NCI-H526 treated with DMSO at 0.1 percent for 48 hours (cell line): ENCODE measurements at places on chromosomes 12 and 14.
A peak's percentile ranks its signal among the peaks of the same experiment; 100 is the strongest.

GRCh38 chr12:126483145-126484068, 1418.2 kb downstream of the AACS start:
- no peak for DNase-seq

DNA sequence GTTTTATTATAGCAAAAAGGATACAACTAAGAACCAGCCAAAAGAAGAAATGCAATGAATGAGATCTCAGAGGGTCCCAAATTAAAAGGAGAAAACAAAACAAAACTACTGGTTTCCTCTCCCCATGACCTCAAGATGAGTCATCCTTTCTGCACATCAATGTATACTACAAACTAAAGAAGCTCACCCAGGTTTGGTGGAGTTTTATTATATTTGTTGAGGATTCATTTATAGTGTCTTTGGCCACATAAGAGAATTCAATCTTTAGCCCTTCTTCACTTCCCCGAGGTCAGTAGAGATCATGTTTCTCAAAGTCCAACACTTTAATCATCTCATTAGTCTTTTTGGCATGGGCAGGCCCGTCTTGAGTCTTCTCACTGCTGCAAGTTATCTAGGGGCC, 210.6 kb downstream of the SLC6A15 start:
- DNase-seq, result no peak

DNA sequence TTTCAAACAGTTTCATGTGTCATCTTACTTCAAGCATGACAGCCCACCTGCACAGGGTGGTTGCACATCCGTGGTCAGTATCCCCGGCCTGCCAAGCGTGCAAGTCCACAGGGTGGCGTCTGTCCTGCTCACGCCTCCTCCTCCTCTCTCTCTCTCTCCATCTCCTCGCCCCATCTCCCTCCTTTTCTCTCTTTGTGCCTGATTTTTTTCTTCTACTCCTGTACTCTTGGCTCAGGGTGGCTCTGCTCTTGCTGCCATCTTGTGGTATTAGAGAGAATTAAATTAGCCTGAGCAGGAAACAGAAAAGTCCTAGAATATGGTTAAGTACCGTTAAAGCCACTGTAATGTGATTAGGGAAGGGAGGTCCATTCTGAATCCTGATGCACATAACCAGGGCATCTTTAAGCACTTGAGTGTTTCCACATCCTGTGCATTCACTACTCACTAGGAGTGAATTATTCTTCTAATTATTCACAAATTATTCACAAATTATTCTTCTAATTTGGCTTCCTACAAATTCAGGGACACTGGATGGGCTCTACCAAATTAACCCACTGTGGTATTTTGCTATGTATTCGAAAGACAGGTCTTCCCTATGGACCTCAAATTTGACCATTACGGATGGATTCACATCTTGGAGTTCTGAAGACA, 25.5 kb upstream of the DTX1 start:
- DNase-seq, result peak; percentile 32

DNA sequence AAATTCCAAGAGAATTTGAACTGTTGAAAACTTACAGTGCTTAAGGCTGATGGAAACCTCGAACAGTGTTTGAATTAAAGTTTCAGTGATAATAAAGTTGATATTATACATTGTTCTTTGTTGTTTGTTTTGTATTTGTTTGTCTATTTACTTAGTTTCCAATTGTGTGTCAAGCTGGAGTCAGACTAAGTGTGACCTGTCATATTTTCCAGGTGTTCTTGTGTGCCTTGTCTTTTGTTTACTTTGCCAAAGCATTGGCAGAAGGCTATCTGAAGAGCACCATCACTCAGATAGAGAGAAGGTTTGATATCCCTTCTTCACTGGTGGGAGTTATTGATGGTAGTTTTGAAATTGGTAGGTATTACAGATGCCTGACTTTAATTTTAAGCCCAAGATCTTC, 6.0 kb downstream of the SLCO1C1 start:
- no peak for DNase-seq

GRCh38 chr12:23860019-23860418, 89.5 kb downstream of the SOX5 start:
- DNase-seq, result no peak

GRCh38 chr12:22117563-22118237, 71.7 kb downstream of the CMAS start:
- DNase-seq, result no peak

- no peak for DNase-seq
These were observed 24.6 kb downstream of the NIN start for GRCh38 chr14:50806241-50806933.

GRCh38 chr12:57603815-57604453, 690 bp upstream of the DTX3 start:
- no peak for DNase-seq

GRCh38 chr12:104469523-104469922, 12.8 kb downstream of the CHST11 start:
- no peak for DNase-seq

DNA sequence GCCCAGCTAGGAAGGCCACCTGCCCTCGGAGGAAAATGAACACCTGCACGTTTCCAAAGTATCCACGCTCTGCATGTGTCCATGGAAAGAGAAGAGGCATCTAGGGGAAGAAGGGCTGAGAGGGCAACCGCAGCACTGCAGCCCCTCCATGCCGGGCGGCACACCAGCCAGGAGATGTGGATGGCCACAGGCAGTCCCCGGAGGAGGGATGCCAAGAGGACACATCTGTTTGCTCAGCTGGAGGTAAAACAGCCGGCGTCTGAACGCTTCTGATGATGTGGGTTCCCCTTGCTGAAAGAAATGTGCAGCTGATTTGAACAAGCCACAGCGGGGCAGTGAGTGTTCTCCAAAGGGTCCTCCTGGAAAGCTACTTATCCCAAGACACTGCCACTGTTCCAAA, 34.0 kb downstream of the CHGA start:
- DNase-seq, result no peak

DNA sequence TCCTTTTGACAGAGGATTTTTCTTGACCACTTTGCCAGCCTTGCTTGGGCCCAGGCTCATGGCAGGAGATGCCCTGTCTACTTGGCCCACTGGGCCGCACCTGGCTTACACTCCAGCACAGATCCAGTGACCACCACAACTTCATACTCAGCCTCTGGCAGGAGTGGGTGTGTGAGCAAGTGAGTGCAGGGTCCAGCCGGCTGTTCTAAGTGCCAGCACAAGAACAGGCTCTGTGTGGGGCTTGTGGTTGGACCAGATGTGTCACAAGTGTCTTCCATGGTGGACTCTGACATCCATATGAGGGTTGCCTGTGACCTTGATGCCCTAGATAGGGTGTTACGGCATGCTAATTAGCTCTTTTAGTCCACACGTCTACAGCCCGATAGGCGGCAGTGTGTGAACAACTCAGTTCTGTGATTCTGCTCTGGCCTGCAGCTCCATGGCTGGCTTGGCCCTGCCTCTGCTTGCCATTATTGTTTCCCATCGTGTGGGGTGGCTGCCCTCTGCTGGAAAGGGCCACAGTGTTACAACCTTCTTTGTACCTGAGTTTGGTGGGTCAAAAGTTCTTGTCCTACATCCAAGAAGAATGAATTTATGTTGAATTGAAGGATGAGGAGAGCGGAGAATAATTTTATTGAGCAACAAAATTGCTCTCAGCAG, 1089.1 kb downstream of the SLC6A15 start:
- DNase-seq, result peak; percentile 32

DNA sequence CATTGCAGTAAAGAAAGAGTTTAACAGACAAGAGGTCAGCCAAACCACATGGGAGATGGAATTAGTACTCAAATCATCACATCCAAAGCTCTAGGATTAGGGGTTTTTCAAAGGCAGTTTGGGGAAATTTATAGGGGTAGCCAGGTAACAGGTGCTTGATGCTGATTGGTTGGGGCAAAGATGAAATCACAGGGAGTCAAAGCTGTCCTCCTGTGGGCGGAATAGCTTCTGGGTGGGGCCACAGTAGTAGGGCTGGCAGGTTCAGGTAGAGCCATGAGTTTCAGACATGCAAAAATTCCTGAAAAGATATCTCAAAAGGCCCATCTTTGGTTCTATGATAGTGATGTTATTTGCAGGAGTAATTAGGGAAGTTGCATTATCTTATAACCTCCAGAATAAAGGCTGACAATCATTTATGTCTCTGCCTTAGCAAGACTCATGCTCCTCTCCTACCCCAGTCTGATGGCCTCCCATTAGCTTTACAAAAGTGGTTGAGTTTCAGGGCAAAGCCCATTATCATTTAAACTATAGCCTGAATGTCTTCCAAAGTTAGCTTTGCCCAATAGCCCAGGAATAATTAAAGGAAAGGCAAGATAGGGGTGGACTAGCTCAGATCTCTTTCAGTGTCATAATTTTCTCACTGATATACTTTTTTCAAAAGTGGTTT, 42.1 kb upstream of the CNTN1 start:
- no peak for DNase-seq

GRCh38 chr12:62789851-62790250, 145.1 kb downstream of the PPM1H start:
- no peak for DNase-seq

DNA sequence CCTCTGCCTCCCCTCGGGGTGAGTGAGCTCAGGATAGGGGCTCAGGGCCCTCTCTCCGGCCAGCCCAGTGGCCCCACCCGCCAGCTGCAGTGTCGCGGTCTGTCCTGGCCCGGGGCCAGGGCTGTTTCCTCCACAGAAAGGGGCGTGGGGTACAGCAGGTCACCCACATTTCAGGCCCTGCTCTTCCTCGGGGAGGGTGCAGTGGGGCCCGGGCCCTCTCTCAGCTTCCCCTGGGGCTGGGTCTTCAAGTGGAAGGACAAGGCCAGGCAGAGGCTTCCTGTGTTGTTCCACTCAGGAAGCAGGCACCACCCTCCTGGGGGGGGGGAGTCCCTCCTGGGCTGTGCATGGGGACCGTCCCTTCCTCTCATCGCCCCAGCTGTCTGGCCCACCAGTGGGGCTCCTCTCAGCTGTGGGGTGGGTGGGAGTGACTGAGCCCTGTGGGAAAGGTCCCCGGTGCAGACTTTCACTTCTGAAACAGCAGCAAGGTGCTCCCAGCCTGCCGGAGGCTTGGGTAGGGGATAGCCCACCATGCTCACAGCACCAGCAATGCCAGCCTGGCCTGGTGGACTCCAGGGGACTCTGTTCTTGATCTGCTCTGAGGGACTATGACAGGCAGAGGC, 3.7 kb downstream of the GPR132 start:
- no peak for DNase-seq

- DNase-seq, result no peak
These were observed 325.8 kb downstream of the FUT8 start for GRCh38 chr14:65738339-65738738.

GRCh38 chr12:72075891-72076557, 137.4 kb downstream of the TPH2 start:
- DNase-seq, result no peak

GRCh38 chr14:93173943-93174395, 10.7 kb downstream of the MOAP1 start:
- no peak for DNase-seq

DNA sequence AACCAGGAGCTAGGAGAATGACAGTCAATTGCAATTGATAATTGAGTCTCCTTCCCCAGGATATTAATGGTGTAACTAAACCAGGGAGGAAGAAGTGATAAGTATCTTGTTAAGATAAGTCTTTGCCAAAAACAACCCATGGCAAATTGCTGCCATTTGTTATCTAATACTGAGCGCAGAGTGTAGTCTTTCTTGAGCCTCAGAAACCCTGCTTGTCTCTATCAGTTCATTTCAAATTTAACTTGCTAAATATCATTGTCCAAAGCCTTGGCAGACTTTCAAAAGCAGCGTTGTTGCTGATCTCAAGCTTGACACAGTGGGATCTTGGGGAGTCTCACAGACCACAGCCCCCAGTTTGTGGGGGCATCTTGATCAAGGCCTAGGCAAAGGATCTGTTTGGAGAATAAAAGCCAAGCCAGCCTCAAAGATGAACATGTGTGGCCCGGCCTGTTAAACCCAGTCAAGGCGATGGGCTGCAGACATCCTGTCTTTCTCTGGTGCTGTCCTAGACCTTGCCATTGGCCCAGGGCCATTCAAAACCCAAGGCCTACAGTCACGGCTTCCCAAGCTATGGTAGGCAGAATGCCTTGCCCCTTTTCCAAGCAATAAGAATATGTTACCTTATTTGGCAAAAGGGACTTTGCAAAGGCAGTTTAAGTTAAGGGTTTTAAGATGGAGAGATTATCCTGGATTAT, 164.2 kb downstream of the CHST11 start:
- no peak for DNase-seq

- DNase-seq, result no peak
These were observed 62.5 kb upstream of the SOX5 start for GRCh38 chr12:24011927-24012507.

DNA sequence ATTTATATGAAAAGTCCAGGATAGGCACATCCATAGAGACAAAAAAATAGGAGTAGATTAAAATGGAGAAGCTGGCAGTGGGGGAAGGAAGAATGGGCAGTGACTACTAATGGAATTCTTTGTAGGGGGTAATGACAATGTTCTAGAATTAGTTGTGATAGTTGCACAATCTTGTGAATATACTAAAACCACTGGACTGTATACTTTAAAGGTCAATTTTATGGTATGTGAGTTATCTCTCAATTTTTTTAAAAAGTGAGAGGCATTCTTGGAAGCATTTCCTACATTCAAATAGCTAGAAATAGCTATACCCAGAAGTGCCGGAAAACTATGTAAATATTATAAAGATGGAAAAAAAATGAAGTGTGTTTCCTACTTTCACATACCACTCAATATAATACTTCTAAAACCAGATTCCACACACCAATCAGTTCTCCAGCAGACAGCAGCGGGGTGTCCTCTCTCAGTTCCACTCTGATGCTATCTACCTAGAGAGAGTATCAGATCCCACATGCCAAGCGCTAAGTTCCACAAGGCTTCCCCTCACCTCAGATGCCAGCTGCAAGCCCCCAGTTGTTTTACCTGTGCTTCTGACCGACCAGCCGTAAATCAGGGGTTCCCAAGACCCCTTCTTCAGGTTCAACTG, 41.7 kb upstream of the NID2 start:
- DNase-seq, result no peak
